ENCODE measurements at places on chromosomes 1 and 21.

- no peak for DNase-seq
Observed at GRCh38 chr1:97565886-97566285, 354.9 kb downstream of the DPYD start.

- no peak for DNase-seq
Observed at GRCh38 chr1:113976609-113977278, 2.5 kb upstream of the OLFML3 start.

DNA sequence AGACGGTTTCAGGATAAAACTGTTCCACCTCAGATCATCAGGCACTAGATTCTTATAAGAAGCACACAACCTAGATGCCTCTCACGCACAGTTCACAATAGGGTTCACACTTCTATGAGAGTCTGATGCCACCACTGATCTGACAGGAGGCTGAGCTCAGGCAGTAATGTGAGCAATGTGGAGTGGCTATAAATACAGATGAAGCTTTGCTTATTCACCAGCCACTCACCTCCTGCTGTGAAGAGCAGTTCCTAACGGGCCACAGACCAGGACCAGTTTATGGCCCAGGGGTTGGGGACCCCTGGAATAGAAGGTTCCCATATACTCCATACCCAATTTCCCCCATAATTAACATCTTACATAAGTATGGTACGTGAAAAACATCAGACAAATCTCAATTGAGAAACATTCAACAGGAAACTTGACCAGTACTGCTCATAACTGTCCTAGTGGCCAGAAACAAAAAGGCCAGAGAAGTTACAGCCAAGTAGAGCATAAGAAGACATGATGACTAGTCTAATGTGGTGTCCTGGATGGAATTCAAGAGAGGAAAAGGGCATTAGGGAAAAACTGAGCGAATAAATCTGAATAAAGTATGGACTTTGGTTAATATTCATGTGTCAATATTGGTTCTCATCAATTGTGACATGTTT lies 24.7 kb upstream of the IGSF5 start:
- DNase-seq = no peak

- DNase-seq = no peak
Observed at GRCh38 chr1:74010206-74010605, 187.8 kb downstream of the LRRIQ3 start.

DNA sequence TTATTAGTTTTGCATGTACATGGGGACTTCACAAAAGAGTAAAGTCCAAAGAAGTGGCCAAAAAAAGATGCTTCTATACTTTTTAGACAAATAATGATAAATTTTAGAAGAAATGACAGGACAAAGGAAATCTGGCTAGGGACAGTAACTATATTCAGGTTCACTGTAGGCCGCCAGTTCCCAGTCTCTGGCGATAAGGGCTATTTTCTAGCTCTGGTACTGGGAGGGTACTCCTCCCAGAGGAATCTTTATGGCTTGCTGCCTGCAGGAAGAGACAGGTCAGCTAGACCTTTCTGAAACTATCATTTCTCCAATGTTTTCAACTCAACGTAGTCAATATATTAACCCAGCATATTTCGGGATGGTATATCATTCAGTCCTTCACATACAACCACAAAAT lies 37.5 kb upstream of the RGS2 start:
- no peak for DNase-seq

GRCh38 chr1:185463433-185463832 lies 146.4 kb upstream of the IVNS1ABP start:
- no peak for DNase-seq

GRCh38 chr1:192378276-192378675 lies 61.5 kb downstream of the RGS21 start:
- no peak for DNase-seq

DNA sequence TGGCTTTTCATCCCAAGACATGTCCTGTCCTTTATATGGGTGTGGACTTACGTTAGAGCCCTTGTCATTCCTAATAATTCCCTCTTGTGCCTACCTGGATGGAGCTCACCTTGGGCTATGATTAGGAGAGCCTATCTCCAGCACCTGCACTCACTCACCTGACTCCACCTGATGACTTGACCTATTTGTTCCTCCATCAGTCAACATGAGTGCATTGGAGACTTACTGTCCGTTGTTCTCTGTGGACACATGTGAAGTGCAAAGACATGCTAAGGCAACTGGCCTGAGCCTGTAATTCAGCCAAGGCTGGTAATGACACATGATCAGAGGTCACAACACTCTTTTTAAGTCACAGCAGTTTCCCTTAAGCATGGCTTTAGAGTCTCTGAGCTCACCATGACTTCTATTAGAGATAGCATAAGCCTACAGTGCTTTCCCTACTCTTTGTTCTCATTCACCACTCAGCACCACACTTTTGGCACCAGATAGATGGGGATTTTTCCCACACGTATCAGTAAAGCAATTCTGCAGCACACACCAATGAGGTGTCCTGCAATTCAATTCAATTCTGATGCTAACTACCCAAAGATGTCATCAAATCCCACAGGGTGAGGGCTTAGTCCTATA lies 9.4 kb downstream of the KCNE1 start:
- DNase-seq = no peak

GRCh38 chr1:197521118-197521739 lies 253.2 kb downstream of the CRB1 start:
- no peak for DNase-seq

GRCh38 chr1:109768335-109768650 lies 4.6 kb upstream of the EPS8L3 start:
- no peak for DNase-seq

- DNase-seq = no peak
Observed at GRCh38 chr1:1208713-1209433, 2.5 kb upstream of the TNFRSF18 start.

GRCh38 chr1:42768172-42768571 lies 1.1 kb downstream of the C1orf50 start:
- no peak for DNase-seq

DNA sequence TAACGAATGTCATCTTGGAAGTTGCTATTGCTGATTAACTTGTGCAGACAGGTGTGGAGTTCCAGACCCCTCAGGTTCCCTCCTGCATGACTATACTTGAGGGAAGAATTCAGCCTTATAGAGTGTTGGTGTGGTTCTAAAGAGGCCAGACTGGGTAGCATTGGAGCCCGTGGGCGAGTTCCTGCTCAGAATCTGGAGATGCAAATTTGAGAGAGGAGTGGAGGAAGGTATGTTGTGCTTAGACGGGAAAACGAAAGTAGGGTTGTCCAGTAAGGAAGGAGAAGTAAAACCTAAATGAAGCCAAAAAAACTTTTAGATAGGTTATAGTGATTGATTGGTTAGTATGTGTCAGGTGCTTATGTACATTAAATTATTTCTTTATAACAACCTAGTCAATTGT lies 79.2 kb downstream of the ZNF326 start:
- DNase-seq = no peak

DNA sequence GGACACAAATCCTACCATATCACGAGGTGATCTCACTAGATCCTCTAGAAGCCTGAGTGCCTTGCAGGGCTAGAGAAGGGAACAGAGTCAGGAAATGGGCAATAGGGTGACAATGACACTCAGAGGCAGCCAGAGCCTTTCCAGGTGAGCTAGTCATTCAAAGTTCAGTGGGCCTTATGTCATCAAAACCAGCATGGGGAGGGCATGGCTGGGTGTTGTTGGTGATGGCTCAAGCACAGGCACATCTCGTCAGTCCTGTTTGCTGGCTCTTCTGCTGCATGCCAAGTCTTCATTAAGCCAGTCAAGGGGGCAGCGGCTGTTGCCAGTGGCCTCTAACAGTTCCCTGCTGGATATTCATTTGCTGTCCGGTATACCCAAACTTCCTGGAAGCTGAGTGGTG lies 99.6 kb upstream of the USP24 start:
- no peak for DNase-seq

GRCh38 chr1:223429313-223429731 lies 36.1 kb downstream of the CCDC185 start:
- no peak for DNase-seq

DNA sequence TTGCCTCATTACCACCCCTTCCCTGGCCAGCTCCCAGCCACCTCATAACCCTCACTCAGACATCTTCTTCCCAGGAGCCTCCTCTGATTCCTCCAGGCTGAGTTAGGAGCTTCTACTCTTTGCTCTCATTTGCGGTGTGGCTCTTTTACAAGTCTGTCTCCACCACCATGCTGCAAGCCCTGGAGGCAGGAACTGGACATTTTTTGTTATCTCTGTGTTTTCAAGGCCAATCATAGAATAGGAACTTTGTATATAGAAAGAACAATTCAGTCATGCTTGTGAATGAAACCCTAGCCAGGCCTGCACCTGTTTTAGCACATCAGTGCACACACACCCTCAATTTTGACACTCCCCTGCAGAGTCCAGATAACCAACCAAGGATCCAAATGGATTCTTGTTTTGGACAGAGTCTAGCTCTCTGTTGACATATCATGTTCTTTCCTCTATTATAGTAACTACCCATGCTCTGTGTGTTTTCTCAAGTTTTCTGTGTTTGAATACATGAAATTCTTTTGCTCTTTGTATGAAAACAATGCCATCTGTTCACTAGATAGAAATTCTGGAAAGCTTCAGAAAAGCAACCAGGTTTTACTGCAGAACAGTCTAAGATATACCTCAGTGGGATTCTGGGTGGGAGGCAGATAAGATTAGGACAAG lies 60.9 kb upstream of the ZNF648 start:
- DNase-seq = no peak

DNA sequence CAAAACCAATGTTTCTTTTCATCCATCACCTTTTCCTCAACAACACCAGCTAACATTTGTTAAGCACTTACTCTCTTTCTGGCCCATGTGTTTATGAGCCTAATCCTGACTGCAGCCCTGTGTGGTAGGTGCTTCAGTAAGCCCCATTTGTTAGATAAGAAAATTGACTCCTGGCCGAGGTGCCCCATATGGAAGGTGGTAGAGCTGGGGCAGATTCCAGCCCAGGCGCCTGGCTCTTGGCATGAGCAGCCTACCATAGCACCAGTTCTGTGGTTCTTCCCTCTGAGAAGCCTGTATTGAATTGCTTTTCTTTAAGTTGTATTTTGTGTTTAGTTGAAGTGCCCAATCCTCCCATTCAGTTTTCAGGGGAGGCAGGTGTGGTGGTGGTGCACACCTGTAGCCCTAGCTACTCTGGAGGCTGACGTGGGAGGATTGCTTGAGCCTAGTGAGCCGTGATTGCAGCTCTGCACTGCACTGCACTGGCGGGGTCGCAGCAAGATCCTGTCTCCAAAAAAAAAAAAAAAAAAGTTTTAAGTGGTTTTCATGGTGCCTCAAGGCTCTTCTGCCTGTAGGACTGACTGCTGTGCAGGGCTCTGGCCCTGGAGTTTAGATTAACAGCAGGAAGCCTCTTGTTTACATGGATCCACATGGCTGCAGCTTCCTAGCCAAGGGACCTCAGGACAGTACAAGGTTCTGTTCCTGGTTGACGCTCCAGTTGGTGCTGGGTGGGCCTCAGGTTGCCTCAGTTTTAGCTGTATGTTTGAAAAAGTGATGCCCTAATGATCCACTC lies 125.9 kb downstream of the MRPS6 start:
- DNase-seq = no peak

GRCh38 chr1:36384542-36385409 lies 948 bp downstream of the STK40 start:
- DNase-seq = no peak
